ENCODE measurements at places on chromosomes 3 and 15.

DNA sequence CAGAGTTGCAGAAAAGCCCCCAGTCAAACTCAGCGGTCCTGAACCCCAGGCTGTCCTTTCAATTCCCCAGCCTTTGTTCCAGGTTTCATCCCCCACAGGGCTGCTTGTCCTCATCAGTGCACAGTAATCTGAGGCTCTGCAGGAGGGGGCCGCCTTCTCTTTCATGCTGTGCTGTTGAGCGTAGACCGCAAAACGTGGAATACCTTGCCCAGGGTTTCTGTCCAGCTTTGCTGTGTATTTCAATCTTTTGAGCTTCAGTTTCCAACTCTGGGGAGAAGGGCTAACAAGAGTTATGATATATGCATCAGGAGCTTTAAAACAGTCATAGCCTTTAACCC lies 64.8 kb downstream of the FAM43A start:
- DNase-seq, result no peak

- peak; percentile 25 for DNase-seq
Measured at GRCh38 chr15:44427756-44428724, 611 bp downstream of the CTDSPL2 start.

DNA sequence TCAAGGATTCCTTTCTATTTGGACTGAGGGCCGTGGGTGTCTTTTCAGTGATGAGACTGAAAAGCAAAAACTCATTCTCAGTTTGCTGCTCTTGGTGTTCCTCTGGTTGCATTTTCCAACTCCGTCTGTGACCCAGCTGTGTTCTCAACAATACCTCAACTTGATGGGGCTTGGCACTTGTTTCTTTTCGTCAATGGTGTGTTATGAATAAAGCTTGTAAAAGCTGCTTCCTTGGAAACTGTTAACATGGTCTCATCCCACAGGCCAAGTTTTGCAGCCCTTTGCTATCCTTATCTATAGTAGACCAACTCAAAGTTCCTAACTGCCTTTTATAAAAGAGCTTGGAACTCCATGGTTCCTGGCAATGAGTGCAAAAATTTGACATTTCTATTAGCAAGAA lies 142.5 kb upstream of the UBE2E1 start:
- no peak for DNase-seq

DNA sequence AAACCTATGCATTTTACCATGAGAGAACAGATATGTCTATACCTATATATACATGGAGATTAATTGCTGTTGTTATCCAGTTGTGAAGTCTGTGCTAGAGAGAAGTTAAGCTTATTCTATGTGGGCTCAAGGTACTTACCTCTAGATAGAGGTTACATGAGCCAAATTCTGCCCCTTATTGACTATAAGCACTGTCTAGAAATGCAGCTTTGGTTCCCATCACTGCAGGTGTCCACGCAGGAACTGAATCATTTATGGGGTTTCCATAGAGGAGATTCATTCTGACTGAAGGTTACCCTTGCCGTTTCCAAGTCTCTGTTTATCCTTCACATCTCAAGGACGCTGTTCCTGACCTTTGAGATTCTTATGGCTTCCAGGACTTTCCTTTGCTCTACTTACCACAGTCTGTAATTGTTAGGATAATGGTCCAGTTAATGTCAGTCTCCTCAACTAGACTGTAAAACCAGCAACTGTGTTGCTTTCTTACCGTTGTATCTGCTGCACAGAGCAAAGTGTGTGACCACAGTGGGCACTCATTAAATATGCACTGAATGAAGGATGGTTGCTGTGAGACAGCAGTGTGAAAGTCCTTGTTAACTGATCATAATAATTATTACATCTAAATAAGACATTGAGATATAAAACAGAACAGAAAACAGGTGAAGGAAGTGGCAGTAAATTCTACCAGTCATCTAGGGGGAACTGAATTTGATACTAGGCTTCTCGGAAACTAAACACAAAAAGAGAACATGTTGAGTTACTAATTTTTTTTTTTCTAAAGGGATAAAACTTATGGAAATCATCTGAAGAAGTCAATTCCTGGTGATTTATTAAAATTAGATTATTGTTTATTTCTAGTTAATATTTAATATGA lies 44.0 kb upstream of the BCL6 start:
- no peak for DNase-seq

GRCh38 chr3:182305881-182306665 lies 487.2 kb upstream of the ATP11B start:
- no peak for DNase-seq

DNA sequence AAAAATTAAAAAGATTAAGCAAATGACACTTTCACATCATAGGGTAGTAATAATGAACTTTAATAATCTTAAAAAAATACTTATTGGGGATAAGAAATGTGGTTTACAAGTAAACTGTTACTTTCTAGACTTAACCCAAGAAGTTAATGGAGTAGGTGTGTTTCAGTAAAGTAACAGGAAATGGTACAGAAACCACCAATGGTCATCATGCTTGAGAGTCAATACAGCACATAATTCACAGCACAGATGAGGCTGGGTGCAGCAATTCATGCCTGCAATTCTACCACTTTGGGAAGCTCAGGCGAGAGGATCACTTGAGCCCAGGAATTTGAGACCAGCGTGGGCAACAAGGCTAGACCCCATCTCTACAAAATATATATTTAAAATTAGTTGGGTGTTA lies 11.5 kb upstream of the USP50 start:
- no peak for DNase-seq

DNA sequence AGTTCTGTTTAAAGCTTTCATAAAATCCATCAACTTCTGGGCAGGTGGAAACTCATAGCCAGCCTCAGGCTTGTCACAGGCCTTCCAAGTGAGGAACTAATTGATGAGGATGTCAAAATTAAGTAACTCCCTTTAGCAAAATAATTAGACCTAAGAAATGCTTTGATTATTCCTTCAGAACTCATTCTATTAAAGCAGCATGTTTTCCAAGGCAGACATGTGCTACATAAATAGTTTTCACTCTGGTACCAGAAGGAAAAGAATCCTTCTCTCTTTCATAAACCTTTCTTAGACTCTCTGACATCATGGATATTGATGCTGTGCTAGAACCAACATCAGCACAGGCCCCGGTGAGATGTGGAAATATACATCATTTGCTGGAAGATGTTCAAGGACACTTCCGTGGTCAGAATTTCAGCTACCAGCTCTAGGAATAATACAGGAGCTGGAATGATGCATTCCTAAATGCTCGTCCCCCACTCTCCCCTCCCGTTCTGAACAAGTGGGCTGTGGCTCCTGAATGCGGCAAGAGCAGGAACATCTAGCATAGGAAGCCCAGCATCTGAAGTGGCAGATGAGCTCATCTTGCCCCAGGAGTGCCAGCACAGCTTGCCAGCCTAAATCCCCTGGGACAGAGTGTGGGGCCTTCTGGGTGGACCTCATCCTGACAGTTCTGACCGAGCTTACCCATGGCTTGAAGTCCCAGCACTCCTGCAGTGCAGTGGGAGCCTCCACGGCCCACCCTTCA lies 82.4 kb downstream of the WWTR1 start:
- DNase-seq, result no peak

DNA sequence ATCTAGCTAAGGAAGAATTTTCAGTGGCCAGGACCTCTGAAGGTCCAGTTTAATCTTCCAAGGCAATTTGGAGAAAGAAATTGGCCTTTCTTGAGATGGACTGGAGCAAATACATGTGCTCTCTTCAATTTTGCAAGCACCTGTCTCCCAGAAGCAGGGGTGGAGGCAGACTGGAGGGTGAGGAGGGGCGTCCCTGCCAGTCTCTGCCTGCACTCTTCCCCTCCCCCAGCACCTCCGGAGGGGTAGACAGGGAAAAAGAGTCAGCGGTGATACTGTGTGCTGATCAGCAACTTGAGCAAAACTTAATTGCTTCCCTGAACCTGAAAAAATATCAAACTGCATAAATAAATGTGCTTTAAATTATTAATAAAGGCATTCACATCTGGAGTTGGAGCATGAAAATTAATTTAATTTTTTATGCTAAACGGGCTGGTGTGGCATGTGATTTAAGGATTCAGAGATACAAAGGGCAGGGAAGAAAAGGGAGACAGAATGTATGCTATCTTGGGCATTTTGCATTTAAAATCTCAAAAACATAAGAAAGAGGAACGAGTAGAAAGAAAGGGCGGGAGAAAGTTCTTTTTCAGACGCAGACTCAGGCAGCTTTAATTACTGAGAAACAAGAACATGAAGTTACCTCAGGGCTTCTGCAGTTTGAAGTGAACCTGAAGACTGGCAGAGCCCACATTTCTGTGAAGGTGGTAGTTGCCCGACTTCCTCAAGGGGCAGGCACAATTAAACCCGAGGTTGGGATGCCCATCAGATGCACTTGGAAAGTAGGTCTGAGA lies 319.7 kb downstream of the UACA start:
- peak; percentile 62 for DNase-seq

DNA sequence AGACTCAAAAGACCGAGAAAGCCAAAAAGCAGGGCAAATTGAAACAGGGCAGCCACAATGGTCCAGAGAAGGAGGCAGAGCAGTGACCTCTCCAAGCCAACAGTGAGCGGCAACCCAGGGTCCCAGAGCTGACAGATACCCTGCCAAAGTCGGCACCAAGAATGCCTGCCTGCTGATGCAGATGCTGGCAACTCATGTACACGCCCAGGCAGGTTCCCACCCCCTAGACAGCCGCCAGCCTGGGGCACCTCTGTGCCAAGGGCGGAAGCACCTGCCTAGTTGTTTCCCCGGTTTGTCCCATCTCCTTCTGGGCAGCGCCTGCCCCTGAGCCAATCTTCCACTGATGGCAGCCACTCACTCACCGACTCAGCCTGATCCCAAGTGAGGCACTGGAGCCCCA lies 22.1 kb downstream of the KLHL25 start:
- DNase-seq, result no peak

- no peak for DNase-seq
Measured at GRCh38 chr3:107943786-107944523, 146.9 kb downstream of the CD47 start.

DNA sequence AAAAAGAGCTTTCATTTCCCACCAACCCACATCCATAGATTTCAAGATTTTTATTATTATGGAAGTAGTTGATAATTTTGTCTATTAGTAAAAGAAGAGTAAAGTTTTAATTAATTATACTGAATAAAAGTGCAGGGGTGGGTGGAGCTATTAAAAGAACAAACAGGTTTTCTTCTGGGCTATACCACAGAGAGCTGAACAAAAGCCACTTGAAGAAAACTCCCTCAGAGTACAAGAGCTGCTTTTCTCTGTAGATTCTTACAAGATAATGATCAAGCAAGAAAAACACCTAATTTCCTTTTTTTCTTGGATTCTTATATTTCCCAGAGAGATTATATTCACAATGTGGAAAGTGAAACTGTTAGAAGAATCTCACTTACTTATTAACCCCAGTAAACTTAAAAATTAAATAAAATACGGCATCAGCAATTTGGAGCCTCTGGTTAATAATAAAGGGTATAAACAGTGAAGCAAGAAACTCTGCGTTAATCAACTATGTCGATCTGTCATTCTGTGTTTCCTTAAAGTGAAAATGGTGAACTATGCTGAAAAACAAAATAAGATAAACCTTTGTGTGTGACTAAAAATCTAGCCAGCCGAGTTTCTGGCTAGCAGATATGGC lies 84.9 kb downstream of the THBS1 start:
- DNase-seq, result no peak

GRCh38 chr3:154666542-154666941 lies 236.6 kb upstream of the GPR149 start:
- no peak for DNase-seq

GRCh38 chr3:39106851-39107387 lies 508 bp downstream of the GORASP1 start:
- peak; percentile 28 for DNase-seq

GRCh38 chr15:44918136-44918535 lies 38.4 kb upstream of the TERB2 start:
- DNase-seq, result peak; percentile 13

All from KBM-7 (cell line).